Adrenal gland (tissue), 19 donors: ENCODE measurements at places on chromosomes 4 and X. TPM values are rescaled to one million over a fixed set of nuclear protein-coding genes. Genes with fewer than 3 reads are reported as not detected.

GRCh38 chrX:15056044-15056443, 182.8 kb downstream of the MOSPD2 start:
- H3K4me1 ChIP-seq = no peaks in the 10 kb centered on the region
- no peaks in the 10 kb centered on the region for H3K27me3 ChIP-seq
- no peak overlapping the region for H3K27ac ChIP-seq
- DNase-seq = no peak
- H3K36me3 ChIP-seq = no peaks in the 10 kb centered on the region
- no peak overlapping the region for H3K4me3 ChIP-seq

DNA sequence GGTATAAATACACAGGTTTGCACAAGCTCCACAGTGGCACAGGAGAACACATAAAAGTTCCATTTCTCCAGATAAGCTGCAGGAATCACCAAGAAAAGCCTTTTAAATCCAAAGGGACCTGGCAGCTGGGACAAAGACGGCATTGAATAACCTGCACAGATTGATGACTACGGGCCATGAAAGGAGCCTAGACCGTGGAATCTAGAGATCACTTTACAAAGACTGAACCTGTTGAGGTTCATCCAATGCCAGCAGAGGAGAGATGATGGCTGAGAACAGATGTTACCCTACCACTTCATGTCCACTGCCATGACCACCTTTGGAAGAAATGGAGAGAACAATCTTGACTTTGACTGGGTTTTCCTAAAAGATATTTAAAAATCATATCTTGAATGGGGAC, 88.7 kb downstream of the PRSS12 start:
- DNase-seq = no peak
- H3K4me3 ChIP-seq = no peak overlapping the region
- peaks cover 8% of the 10 kb centered on the region for H3K27me3 ChIP-seq
- H3K27ac ChIP-seq = no peak overlapping the region
- H3K4me1 ChIP-seq = no peaks in the 10 kb centered on the region

- no peaks in the 10 kb centered on the region for H3K36me3 ChIP-seq
- no peak overlapping the region for H3K4me3 ChIP-seq
- DNase-seq = no peak
- H3K27ac ChIP-seq = no peak overlapping the region
- H3K27me3 ChIP-seq = no peaks in the 10 kb centered on the region
- peaks cover 48% of the 10 kb centered on the region for H3K4me1 ChIP-seq
Measured at GRCh38 chr4:88012647-88013046, 5.2 kb downstream of the PKD2 start.

- H3K36me3 ChIP-seq = no peaks in the 10 kb centered on the region
- no peak overlapping the region for H3K27ac ChIP-seq
- no peak overlapping the region for H3K4me3 ChIP-seq
- H3K27me3 ChIP-seq = no peaks in the 10 kb centered on the region
- no peaks in the 10 kb centered on the region for H3K4me1 ChIP-seq
Measured at GRCh38 chr4:5836943-5837342, 55.9 kb downstream of the CRMP1 start.

SMAD1 gene
- 23.8 TPM for total RNA-seq

ARMCX4 gene
- total RNA-seq = 50.9 TPM

RASL11B gene
- 11.0 TPM for total RNA-seq
